ENCODE measurements at places on chromosomes 3 and 15. TPM values are rescaled to one million over a fixed set of nuclear protein-coding genes. Genes with fewer than 3 reads are reported as not detected.

Gene GHSR
- not detected for total RNA-seq

Gene PLCB2
- total RNA-seq = 35.1 TPM

Gene CRABP1
- not detected for total RNA-seq

- no peak for DNase-seq
These were observed 490.1 kb upstream of the ATP11B start for GRCh38 chr3:182303169-182303568.

DNA sequence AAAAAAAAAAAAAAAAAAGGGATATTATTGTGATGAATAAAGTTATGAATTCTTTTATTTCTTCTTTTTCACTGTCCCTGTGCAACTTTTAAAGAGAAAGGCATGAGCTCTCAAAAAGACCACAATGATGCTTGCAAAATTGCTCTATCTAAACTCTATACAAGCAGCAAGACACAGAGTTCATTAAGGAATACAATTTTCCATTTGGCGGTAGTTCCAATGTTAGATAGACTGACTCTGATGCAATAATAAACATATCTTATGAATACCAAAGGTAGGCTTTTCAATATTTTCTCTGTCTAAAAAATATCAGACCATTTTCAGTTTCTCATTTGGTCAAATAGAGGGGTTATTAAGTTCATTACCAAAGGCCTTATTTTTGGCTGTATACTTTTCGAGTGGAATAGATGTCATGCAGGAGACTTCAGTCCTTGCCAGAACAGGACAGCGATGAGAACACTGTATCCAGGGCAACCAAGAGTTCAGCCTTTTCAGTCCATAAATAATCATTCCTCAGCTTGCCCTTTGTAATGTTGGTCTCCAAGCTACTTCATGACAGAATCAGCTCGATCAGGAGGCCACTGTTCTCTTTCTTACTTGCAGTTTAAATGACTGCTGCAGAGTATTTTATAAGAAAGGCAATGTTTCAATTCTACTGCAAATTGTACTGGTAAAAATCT, 162.9 kb upstream of the FAM3D start:
- no peak for DNase-seq

DNA sequence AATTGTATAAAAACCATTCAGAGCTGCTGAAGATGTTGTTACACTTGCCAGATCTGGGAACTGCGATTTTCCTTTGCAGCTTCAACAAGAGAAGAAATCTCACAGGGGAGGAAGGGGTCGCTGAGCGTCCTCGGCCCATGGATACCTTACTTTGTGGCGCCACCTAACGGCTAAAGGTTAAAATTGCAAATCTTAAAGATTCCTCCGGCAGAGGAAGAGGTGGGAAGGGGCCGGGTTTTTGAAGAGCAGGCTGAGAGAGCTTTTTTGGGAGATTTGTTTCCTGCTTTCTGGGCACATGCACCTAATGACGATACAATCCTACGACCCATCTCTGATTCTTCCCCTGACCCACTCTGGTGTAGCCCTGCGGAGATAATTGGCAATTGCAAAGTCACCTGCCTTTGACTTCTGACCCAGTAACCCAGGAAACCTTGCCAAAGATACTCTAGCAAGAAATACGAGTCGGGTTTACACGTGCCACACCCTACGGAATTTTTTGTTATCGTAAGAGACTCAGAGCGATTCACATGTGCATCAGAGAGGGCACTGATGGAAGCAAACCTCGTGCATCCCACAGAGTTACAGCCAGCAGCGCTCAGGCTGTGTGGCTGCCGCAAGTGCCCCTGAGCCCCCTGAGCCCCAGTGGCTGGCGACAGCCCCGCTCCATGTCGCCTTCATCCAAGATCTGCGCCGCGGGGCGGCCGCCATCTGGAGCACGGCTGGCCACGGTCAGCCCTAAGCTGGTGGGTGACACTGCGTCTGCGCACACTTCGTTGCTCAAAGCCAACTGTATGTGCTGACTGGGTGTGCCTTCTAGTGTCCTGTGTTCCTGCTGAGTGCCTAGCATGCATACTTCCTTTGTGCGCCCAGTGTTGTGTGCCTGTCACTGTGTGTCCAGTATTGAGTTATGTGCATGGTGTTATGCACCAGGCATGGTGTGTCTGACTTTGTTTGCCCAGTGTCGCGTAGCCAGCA, 55.2 kb upstream of the CHRNA7 start:
- DNase-seq = no peak

GRCh38 chr3:181327349-181327748, 337.8 kb upstream of the DNAJC19 start:
- no peak for DNase-seq

Data from omental fat pad (tissue), 4 donors.